Cardiac septum (tissue), 1 donor: ENCODE measurements at places on chromosomes 5 and 9.

- no peak for DNase-seq
Observed at GRCh38 chr5:168346417-168346816, 55.0 kb downstream of the WWC1 start.

- DNase-seq: no peak
Observed at GRCh38 chr9:94663140-94663539, 23.8 kb upstream of the FBP1 start.

DNA sequence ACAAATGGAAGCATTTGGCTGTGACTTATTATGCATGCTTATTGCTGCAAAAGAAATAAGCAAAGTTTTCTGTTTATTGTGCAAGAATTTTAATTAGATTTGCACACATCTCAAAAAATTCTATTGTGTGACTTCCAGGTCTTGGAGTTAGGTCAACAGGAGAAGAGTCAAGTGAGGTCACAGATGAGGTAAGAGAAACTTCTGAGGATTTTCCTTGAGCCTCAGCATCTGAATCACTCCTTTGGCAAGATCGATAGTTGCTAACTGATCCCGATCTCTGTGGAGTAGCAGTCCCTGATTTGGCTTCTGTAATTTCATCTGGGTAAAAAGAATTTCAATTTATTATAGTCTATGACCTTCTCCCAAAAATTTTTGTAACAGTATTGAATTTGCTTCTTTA is 6.9 kb upstream of the TTC33 start:
- no peak for DNase-seq

- DNase-seq: no peak
Observed at GRCh38 chr5:159628703-159629102, 287.6 kb upstream of the ADRA1B start.

DNA sequence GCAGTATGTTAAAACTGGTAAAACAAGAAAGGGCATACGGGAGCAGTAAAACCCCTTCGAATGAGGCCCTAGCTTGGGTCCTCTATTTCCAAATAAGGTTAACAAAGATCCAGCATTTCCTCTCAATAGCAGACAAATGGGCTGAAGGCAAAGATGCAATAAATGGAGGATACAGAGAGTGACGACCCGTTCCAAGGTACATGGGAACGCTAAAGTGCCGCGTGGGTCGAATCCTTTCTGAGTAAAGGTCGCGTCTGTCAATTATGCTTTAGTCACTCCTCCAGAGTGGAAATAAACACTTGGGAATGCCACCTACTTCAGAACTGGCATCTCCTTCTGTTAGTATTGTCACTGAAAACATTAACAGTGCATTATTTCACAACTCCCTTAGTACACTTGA is 24.7 kb downstream of the ARL15 start:
- no peak for DNase-seq

- no peak for DNase-seq
Observed at GRCh38 chr5:160071516-160071915, 47.7 kb downstream of the PWWP2A start.

DNA sequence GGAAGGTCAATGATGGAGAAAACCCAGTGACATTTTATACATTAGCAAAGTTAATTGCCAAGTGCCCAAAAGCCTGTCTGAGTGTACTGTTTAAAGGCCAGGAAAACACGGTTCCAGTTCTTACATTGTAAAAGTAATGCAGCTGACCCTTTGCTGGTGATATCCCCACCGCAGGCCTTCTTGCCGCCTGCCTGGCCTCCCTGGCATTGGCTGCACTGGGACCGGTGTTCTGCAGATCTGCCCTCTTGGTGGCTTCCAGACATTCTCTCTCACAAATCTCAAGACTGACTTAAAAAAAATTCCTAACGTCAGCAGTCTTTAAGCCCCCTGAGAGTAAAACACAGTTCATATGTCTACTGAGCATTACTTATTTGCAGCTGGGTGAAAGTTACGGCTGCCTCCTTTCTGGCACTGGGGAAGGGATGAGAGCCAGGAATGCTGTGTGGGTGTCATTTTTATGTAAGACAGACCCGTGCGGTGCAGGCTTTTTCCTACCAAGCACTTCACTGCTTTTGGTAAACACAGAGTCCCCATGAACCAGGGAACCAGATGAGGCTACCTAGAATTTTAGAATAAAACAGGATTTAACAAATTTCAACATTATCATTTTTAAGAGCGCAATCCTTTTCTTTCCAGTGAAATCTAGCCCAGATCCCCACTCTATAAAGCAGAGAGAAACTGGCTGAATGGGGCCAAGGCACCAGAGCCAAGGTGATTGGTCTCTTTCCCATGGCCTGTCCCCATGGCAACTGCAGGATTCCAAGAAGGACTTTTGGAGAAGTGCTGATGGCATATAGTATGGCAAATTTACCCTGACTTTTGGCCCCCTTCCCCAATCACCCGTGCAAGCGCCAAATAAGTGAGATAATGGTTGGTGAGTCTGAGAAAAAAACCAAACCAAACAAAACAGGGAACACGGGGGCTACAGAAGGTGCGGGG is 80.8 kb downstream of the LMNB1 start:
- no peak for DNase-seq

- no peak for DNase-seq
Observed at GRCh38 chr5:42962124-42962523, 78.0 kb downstream of the ANXA2R start.

- DNase-seq: no peak
Observed at GRCh38 chr5:76388236-76388635, 14.8 kb upstream of the IQGAP2 start.

DNA sequence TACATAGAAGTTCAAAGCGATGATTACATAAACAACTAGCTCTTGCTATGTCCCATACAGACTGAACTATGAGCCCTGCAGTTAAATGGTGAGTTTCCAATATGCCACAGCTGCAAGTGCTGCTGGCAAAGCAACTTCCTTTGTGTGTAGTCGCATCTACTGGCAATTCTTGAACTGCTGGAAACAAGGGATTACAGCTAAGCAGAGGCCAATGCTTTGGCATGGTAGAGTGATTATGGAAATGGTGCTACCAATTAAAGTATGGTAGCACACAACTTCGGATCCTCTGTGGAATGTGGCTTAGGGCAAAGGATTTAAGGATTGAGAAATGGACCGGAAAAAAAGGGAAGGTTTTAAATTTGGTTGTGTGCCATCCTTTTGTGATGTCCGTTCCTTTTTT is 856.6 kb downstream of the MAT2B start:
- DNase-seq: no peak

DNA sequence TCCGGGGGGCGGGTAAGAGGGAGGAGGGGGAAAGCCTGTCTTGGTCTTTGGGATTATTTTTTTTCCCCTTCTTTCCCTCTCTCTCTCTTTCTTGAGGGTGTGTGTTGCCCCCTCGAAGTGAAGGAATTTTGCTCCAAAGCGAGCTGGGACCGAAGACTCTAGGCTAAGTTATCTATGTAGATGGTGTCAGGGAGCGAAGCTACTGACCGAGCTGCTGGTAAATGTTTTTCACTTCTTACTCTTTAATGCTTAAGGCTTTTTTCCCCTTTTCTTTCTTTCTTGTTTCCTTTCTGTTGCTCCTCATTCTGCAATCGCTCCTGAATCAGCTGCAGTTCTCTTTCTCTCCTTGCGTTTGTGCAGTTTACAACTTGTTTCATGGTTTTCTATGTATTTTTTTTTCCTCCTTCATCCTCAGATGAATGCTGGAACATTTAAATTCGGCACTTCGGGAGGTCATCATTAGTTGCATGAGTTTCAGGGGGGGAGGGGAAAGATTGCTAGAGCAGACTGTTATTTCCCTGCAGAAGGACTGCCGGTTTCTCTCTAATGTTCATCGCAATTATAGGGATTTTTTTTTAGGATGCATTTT is 1312.0 kb upstream of the WWC1 start:
- DNase-seq: no peak
